DMS153 (cell line): ENCODE measurements at places on chromosomes 13 and 19.

GRCh38 chr19:49857061-49857837 is 6.3 kb downstream of the PTOV1 start:
- DNase-seq, result no peak

DNA sequence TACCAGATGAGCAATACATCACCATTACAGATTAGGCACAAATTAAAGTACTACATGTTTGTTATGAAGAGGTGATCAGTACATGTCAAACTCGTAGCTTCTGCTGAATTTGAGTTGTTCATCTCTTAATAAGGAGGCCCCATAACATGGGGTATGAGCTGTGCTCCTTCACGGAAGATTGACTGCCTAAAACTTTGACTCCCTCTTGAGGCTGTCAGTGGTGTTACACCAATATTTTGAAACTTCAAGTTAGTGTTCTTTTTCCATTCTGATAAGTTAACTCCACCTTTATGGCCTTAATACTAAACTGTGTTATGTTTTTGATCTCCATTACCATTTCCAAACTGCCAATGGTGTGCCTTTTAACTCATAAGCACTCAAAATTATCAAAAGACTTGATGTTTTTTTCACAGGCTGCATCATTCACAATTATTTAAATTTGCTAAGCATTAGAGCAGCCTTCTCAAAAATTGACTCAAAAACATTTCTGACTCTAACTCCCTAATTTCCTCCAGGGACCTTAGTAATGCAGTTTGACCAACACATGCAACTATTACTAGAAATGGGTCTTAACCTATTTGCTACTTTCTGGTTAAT is 1591.5 kb downstream of the PCDH9 start:
- no peak for DNase-seq

DNA sequence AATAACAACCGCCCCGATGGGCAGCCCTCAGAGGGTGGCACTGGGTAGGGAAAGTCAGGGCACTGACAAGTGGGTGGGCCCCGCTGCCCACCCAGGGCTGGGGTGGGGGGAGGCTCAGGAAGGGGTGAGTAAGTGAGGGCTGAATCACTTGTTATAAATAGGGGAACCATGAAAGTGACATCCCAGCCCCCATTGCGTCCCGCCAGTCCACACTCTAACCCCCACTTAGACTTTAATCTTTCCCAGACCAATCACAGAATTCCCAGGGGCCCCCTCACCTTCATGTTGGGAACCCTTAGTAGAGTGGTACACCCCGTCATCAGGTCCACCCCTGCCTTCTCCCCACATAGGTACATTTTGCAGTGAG is 37.0 kb upstream of the NANOS3 start:
- DNase-seq, result no peak

DNA sequence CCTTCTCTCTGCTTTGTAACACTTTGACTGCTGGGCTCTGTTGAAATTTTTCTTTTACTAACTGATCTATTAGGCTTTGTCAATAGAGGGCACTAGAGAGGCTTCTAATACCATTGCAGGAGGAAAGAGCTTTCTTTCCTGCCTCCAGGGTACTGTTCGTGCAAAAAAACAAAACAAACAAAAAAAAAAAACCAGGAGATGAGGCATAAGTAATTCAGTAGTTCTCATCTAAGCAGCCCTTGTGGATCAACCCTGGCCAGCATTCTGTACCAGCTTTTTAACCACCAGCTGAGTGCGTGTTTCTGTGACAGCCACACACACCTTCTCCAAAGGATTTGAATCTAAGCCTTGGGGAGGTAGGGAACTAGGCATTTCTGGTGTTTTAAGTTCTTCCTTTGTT is 1707.6 kb upstream of the SLC10A2 start:
- DNase-seq, result peak; percentile 27

- no peak for DNase-seq
Measured at GRCh38 chr13:97574926-97575325, 141.0 kb downstream of the RAP2A start.

- DNase-seq, result no peak
Measured at GRCh38 chr13:33196767-33197166, 88.8 kb downstream of the STARD13 start.

DNA sequence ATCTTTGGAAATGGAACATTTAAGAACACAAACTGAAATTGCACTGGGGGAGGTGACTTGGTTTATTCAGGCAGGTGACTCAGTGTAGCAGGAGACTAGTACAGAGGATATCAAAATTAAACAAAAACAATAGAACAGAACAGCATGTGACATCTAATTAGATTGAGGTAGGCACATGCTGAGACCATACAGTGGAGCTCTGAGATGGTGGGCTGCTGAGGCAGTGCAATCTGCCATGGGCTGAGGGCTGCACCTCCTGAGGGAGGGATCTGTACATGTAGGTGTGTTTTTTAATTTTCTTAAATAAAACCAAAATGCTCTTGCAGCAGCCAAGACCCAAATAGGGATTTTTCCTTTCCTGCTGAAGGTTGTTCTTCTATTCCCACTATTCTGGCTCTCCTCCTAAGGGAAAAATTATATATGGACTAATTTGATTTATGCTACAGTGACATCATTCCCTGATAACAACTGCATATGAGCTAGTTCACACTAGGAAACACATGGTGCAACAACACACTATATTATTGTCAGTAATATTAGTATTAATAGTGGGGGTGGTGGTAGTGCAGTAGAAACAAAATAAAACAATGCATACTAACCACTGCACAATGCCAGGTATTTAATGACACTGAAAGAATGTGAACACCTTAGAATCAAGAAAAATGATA is 48.0 kb downstream of the LNX2 start:
- no peak for DNase-seq

DNA sequence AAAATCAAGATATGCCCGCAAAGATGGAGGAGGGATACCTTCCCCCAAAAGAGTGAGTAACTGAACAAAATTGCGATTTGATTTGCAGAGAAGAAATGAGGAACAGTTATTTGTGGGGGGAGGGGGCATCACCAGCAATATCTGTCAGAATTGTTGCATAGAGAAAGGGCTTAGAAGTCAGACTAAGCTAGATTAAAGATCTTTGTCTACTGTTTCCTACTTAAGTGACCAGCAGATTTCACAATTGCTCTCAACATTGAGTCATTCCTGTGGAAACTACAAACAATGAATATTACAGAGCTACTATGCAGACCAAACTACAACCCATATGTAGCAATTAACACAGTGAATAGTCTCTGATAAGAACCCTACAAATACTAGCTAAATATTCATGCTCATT is 27.4 kb downstream of the FPR3 start:
- no peak for DNase-seq

DNA sequence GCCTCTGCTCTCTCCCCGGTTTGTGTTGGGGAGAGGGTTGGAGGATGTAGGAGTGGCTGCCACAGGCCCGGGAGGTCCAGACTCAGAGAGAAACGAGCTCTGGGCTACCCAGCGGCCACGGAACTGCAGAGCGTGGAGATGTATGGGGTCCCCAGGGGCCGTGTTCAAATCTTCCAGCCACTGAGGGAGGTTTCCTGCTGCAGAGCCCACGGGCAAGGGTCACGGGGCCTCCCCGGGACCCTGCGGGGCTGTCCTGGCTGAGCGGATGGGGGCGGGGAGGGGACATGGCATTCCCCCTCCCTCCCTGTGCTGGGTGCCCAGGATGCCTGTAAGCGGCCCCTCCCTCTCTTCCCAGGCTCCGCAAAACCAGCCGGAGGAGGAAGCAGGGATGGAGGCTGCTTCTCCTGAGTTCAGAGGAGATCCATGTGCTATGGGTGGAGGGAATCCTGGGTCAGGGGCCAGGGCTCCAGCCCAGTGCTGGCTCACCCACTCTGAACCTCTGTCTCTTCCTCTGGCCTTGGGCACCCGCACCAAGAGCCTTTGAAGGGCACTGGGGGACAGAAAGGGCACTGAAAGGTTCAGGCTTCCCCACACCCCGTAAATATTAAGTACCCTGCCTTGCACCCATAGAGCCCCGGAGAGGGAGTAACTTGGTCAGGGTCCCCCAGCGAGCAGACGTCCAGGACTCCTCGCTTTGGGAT is 22.6 kb downstream of the SMIM24 start:
- no peak for DNase-seq

DNA sequence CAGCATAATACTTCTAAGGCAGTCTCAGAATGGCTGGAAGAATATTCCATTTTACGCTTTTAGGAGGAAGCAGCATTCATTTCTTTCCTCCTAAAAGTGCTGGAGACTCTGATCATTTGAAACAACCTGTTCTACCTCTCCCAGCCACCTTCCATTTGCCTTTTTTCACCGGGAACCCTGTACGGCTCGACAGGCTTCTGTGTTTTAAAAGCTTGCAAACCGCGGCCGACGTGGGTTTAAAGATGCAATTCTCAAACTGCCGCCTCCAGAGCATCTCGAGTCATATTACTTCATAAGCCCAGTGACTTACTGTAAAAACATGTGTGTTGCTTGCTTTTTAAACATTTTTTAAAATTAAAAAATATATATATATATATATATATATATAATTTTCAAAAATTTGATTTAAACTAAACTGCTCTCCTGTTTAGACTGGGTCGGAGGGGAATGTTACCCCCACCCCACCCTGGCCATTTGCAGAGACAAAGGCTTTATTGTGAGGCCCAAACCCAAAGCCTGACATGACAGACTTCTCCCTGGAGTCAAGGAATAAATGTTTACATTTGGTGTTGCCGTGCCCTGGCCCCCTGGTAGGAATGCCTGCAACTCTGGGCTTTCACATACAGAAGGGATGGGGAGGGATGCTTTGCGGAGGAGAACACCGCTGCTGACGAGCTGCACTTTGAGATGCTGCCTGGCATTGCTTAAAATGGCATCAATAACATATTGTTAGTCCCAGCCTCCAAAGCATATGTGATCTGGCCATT is 30.4 kb downstream of the ZNF536 start:
- no peak for DNase-seq

- no peak for DNase-seq
Measured at GRCh38 chr13:21148557-21149258, 27.6 kb downstream of the SKA3 start.

DNA sequence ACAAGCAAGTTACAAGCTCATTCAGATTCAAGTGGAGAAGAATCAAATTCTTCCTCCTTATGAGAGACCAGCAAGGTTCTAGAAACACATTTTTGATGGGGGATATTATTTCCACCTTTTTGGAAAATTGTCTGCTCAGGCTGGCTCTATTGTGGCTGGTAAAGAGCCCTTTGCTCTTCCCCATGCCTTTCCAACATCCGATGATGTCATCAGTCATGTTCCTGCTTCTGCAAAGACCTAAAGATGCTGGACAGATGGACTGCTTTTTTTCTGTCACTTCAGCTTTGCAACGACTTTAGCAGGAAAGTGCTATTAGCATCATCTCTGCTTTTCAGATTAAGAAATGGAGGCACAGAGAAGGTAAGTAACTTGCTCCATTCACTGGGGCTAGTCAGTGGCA is 4.2 kb downstream of the ADGRE3 start:
- DNase-seq, result no peak

- DNase-seq, result peak; percentile 62
Measured at GRCh38 chr19:56170261-56170660, 5.5 kb upstream of the GALP start.

GRCh38 chr13:36096461-36097416 is 34.4 kb downstream of the DCLK1 start:
- no peak for DNase-seq

DNA sequence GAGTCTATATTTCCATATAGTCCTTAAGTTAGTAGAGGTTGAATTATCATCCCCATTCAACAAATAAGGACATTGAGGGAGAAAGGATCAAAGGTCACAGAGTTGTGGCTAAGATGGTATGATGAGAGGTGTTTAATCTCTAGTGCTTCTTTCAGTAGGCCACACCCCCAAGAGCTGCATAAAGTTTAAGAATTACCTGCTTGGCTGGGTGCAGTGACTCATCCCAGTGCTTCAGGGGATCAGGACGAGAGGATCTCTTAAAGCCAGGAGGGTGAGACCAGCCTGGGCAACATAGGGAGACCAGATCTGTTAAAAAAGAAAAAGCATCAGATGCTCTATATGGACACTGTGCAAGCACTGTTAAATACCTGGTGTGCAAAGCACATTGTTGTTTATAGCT is 560.0 kb upstream of the KLHL1 start:
- DNase-seq, result no peak

- no peak for DNase-seq
Measured at GRCh38 chr19:10968527-10969135, 7.8 kb downstream of the SMARCA4 start.

DNA sequence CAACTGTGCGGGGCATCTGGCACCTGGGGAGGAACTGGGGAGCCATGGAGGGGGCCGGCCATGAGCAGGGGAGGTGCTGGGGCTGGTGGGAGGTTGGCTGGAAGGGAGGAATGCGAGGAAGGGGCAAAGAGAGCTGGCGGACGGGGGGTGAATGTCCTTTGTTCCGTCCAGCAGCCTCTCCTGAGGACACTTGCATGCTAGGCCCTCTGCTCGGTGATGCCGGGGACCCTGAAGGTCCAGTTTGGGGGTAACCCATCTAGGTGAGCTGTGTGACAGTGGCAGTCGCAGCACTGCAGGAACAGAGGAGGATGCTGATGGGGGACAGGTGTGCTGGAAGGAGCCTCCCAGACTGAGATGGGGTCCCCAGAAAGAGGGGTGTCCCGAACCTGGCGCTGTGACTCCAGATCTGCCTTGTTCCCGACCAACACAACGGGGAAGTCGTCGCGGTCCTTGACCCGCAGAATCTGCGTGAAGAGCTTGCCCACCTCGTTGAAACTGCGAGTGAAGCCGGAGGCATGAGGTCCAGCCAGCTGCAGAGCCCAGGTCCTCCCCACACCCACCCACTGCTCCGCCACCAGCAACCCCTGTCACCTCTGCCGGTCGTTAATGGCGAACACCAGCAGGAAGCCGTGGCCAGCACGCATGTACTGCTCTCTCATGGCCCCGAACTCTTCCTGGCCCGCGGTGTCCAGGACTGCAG is 3.6 kb downstream of the RRAS start:
- DNase-seq, result no peak
